ENCODE measurements at places on chromosomes 3 and 15.
A peak's percentile ranks its signal among the peaks of the same experiment; 100 is the strongest.

DNA sequence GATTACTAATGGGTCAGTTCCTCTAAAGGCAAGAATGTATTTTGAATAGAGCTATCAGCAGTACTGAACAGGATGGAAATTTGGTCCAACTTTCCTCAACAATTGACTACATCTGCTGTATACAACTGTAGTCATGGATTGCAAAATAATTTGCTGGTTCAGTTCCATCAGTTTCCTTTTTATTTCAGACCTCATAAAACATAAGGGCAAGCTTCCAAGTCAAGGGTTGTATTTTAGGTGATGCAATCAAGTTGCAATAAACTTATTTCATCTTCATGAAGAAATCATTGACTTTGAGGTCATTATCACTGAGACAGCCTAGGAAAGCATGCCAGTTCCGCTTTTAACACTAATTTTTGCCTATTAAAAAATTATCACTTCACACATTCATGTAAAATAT lies 90.4 kb upstream of the TSEN2 start:
- no peak for DNase-seq

DNA sequence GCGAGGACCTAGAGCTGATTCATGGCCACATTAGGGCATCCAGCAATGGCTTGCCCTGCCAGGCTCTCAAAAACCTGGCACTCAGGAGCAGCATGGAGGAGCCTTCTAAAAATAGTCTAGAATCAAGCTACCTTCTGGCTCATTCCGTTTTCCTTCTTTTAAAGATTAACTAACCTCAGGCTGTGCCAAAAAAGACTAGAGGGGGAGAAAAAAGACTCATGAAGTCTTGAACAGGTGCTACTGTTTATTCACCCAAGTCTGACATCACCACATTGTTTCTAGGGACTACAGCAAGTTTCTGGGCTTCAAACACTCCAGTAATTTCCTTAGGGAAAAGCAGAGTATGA lies 125.8 kb downstream of the TNIK start:
- DNase-seq: peak; percentile 41

DNA sequence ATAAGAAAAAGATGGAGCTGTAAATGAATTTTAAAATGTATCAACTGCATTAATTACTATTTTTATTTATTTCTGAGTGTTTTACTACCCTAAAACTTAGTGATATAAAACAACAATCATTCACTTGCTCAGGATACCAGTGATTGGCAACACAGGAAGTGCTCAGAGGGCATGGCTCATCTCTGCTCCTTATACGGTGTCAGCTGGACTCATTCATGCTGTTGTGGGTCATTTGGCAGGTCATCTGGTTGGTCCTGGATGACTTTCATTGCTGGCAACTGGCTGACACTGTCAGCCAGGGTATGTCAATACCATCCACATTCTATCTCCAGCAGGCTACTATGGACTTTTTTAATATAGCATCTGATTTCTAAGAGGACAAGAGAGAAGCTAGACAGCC lies 689.6 kb upstream of the NECTIN3 start:
- DNase-seq: no peak

DNA sequence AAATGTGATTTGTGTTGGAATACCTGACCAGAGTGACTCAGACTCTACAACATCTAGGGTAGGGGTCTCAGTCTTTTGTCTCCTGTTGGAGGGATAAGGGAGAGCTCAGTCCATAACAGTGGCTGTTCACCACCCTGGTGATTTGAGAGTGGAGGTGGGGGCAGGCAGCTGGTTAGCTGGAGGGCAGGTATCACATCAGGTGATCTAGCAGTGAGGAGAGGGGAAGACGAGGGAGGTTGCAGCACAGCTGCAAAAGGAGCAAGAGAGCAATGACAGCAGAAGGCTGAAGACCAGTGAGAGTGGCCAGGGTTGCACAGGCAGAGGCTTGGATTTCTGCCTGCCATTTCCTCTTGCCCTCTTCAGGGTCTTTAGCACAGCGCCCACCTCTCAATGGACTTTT lies 38.4 kb downstream of the PLCL2 start:
- no peak for DNase-seq

DNA sequence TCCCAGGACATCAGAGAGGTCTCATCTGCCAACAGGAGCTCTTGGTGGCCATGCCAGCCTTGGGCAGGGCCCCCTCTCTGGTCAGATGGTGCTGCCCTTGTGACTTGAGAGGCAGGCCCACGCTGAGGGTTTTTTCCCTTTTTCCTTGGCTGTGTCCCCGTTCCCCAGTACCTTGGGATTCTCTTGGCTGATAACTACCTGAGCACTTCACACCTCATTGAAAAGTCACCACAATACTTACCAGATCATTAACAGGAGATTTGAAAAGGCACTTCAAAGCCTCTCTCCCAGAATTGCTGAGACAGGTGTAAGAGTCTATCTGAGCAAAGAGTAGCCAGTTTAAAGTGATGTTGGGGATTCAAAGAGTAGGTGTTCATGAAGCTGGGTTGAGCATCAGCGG lies 15.1 kb upstream of the TMEM158 start:
- DNase-seq: no peak

All from left ventricle myocardium inferior (tissue), 1 donor.